ENCODE measurements at places on chromosomes 2 and 18.

DNA sequence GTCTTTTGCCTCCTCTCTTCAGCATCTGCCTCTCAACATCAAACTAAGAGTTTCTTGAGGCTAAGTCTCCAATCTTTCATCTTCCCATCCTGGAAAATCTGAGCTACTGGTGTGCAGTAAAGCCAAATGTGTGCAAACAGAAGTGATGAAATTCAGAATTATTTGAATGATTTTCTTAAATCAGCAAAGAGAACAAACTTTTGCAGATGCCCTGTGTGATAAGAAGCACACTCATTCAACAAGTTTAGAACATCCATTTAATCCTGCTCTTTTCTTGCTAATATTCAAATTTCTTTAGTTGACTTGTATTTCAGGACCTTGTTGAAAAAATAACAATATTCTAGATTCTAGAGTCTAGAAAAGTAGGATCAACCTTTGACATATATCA is 1374.9 kb upstream of the CELF4 start:
- DNase-seq, result no peak

GRCh38 chr2:120797421-120798221 is 62.0 kb downstream of the GLI2 start:
- DNase-seq, result no peak

DNA sequence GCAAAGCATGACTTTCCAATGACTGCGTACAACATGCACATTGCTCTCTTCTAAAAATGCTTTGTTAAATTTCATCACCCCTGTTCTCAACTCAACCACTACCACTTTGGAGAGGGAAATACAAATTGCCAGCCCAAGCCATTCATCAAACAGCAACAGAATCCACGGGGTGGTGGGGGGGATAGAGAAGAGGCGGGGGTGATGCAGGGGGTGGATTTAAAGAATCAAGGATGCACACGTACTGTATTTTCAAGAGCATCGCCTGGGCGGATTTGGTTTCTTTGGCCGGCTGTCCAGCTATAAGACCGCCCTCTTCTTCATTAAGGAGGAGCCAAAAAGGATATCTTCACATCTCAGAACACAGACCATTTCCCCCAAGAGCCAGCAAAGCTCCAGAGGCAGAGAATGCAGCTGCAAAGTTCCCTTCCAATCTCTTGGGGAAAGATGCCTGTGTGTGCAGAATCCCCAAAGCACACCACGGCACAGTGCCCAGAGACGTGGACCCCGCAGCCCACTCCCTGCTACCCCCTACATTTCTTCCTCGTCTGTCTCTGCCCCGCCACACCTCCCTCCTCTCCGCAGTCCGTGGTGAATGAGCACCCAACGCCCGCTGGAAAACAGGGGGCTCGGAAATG is 977 bp downstream of the SLC8A1 start:
- DNase-seq, result no peak

GRCh38 chr2:174762464-174762863 is 1.8 kb downstream of the CHRNA1 start:
- DNase-seq, result no peak
